ENCODE measurements at places on chromosomes 11 and 22. TPM values are rescaled to one million over a fixed set of nuclear protein-coding genes. Genes with fewer than 3 reads are reported as not detected.

- peak; percentile 61 for DNase-seq
Measured at GRCh38 chr11:119729951-119730613, 1.1 kb upstream of the NECTIN1 start.

GRCh38 chr11:134331354-134332188, at the start of gene GLB1L2:
GLB1L2 (plus strand) TSS chr11:134331988; CDS start chr11:134332062, 74 bp downstream.
- peak; percentile 58 for DNase-seq

DNA sequence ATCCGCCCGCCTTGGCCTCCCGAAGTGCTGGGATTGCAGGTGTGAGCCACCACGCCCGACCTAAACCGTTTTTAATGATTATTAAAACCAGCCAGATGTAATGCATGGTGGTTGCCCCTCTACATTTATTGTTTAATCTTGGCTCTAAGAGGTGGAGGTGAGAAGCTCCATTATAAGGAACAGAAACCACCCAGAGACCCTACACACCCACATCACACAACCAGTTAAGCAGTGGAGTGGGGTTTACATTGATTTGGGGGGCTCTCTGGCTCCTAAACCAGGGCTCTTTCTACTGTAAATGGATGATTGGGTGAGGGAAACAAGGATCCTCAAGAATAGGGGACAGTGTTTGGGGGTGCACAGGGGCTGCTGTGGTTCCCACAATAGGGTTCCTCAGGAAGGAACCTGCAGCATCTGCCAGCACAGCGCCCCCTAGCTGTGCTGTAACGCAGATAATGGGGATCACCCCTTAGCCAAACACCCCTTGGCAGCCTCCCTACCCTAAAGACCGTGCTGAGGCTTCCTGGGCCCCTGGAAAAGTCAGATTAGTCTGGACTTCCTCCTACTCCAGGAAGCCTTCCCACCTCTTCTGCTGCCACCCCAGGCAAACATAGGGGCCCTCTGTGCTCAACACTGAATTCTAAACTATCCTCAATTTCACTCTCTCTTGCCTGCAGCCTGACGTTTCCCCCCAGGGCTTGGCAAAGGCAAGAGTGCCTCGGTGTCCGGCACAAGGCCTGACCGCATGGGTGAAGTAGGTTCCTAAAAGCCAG, 2.4 kb downstream of the MPST start:
- peak; percentile 74 for DNase-seq

DNA sequence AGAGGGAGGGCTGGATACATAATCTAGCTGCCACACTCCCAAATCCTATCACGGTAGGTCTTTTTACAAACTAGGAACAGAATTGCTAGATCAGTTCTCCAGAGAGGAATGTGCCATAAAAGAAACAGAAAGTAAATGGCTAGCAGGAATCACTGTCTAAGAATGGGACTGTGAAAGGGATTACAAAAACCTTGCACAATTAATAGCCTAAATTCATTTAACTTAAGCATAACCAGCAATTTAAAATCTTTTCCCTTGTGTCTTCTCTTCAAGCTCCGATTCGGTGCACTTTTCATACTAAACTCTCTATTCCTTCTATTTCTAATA, 35.2 kb downstream of the APOL5 start:
- no peak for DNase-seq

DNA sequence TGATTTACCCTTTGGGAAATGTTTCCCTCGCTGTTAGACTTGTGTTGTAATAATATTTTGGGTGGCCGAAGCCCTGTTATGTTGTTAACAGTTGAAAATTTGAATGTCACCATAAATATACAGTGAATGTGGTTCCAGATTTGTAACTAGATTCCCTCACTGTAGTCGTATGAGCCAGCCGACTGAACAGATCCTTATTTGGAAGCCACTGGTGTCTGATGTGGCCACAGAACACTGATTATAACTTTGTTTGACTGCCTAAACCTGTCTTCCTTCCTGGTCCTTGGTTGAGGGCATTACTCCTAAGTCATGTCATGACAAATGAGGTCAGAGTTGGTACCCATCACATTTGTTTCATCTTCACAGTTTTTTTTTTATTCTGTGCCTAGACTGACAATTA, 45.4 kb downstream of the YAP1 start:
- no peak for DNase-seq

DNA sequence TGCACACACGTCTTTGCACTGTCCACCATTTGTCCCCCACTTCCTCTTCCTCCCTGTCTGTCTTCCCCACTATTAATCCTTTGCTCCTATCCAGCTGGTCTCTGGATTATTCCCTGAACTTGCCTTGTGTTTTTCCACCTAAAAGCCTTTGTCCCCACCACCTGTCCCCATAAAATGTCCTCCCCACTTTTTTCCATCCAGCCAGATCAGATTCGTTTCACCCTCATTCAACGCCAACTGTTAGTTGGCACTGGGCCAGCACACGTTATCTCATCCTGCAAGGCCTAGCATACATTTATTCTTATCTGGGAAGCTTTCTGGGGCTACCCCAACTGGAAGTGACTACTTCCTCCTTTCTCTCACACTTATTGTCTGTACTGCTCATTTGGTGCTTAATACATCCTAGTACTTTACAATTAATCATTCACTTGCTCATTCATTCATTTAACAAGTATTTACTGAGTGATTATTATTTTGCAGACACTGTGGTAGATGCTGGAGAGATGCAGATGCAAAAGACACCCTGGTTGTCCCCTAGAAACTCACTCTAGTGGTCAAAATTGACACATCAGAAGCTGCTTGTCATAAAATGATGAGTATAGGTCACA, 96.2 kb downstream of the RASSF10 start:
- peak; percentile 98 for DNase-seq

DNA sequence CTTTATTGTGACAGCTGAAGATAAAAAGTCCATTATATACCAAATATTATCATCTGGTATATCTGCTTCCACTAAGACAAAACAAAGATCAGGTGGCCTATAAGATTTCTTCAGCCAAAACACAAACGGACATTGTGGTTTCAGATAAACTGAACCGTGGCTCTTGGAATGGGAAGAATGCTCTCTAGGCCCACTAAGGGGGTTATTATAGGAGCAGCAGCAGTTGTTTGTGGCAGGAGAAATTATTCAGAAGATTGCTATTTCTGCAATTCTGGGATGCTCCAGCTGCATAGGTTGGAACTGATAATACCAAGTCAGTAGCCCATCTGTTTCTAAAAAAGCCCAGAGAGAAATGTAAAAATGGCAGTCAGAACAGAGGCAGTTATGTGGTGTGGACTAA, 145.3 kb downstream of the NCAM1 start:
- DNase-seq: no peak

Gene MFRP
- not detected for total RNA-seq

GRCh38 chr11:33689085-33689484, 11.5 kb downstream of the C11orf91 start:
- DNase-seq: peak; percentile 44

Gene POLD3
- 19.9 TPM for total RNA-seq

DNA sequence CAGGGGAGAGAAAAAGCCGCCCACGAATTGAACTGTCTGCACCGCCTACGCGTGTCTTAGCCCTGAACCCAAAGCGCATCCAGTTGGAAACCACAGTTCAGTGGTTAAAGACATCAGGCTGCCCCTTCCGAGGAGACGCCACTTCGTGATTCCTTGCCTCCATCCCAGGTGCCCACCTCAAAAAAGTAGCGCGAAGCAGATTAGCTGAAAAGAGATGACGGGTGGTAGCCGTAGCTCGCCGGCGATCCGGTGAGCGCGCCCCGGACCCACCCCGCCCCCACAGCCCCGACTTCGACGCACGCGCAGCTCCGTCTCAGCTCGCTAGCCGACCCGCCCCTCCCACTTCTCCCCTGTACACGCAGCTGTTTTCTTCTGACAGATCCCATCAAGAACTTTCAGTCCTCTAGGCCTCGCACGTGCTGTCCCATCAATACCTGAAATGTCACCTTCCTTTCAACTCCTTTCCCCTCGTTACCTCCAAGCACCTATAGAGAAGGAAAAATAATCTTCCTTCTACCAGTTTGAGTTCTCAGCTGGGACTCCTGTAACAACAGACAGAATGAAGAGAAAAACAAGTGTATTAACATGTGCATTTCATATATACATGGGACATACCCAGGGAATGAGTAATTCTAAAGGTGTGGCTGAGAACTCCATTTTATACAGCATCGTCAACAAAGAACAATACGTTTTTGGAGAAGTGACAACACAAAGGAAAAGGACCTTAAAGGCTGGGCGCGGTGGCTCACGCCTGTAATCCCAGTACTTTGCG, 49.5 kb downstream of the OR4D9 start:
- peak; percentile 91 for DNase-seq

- DNase-seq: no peak
Measured at GRCh38 chr11:64564419-64564818, 26.6 kb upstream of the SLC22A12 start.

- DNase-seq: no peak
Measured at GRCh38 chr11:45922425-45923082, at the start of gene LARGE2. LARGE2 (plus strand) TSS chr11:45922656; CDS start chr11:45922883, 227 bp downstream.

Gene CARNS1
- total RNA-seq: 0.23 TPM

DNA sequence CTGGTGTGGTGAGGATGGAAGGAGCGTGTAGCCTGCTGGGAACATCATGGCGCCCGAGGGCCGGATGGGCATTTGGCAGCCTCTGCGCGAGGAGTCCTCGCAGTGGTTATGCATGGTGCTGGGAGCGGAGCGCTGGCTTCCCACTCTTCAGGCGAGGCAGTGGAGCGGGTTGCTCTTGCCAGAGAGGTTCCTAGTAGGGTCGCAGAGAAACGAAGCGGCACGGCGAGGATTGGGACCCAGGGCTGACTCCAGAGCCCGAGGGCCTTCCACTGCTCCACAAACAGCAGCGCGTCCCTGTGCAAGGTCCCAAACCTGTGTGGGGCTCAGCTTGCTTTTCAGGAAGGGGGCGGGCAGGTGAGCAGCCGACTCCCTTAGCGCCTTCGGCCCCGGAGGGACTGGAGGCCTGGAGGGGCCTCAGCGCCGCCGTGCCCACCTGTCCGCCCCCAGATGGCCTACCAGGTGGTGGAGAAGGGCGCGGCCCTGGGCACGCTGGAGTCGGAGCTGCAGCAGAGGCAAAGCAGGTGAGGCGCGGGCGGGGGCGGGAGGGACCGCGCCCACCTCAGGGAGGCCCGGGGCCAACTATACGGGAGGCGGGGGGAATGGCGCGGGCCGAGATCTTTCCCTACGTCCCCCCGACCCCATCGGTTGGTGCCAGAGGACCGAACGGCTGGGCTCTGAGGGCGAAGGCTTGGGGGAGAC, 7.2 kb downstream of the ATG16L2 start:
- DNase-seq: no peak
